Breast epithelium (tissue), 4 donors: ENCODE measurements at places on chromosomes 1 and 21.

DNA sequence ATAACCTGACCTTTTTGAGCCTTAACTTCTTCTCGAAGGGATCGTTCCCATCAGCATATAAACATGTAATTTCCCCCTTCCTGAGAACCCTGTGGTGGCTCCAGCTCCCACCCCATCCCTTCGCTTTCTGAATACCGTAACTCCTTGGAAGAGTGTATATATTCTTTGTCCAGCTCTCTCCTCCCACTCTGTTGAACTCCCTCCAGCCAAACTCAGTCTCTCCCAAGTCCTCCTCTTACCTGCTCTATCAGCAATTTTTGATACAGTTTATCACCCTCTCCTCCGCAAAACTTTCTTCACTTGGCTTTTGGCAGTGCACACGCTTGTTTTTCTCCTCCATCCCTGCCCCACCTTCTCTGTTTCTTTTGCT lies 109.9 kb upstream of the SLC25A33 start:
- no peak for DNase-seq

- DNase-seq, result no peak
Observed at GRCh38 chr1:26154750-26155149, 4.1 kb upstream of the FAM110D start.

DNA sequence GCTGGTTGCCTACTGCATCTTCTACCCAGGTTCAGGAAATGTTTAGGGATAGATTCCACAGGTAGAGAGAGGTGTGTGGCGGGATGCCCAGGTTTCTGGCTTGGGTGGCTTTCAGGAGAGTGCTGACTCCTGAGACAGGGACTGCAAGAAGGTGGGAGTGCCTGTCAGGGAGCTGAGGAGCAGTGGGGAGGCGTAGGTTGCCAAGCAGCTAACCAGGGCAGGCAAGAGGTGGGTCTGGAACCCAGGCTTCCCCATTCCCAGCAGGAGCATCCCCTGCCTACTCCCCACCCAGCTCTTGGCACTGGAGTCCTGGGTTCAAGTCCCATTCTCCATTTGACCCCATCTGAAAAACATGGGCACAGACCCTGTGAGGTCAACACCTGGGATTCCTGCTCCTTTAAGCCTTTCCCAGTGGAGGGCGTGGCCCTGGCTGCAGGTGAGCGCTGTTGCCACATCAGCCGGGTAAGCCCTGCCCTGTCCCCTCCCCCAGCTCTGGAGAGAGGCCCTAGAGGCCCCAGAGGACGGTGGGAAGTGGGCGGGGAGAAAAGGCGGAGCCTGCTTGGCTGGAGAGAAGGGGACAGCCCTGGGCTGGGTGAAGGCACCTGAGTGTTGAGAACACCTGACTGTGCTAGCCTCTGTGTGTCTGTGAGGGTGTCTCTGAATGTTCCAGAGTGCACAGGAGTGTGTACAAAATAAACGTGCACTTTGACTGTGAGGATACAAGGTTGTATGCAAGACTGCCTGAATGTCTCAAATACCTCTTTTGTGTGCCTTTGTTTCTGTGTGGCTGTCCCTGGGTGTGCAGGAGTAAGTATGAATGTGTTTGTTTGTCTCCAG lies 14.0 kb upstream of the SYNC start:
- peak; percentile 96 for DNase-seq

DNA sequence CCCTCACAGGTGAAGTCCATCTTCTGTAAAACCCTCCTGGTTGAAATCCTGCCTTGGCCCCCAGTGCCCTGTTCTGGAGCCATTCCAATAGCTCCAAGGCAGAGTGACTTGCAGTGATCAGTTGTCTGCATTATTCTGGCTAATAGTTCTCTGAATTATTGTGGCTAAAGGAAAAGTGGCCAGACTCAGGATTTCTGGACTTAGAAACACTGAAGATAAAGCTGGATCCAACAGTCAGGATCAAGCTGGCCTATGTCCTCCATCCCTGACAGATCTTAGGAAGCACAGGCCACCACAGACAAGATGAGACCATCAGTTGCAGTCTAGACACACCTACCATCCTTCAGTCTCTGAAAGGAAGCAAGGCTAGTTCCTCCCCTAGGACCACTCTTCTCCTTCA lies 801 bp upstream of the C2CD4D start:
- no peak for DNase-seq

DNA sequence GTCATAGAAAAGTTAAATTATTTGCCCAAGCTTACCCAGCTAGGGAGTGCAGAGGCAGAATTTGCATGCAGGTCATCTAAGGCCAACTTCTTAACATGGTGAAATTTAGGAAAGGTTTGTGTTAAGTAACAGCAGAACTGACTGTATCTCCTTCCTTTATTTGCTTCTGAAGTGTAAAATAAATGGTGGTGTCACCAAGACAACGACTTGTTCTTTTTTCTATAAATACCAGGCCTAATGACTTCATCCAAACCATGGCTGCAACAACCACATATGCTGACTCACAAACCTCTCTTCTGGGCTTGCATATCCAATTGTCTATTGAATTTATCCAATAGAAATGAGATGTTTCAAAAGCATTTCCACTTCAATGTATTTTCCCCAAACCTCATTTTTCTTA lies 19.1 kb downstream of the COL24A1 start:
- DNase-seq, result no peak

DNA sequence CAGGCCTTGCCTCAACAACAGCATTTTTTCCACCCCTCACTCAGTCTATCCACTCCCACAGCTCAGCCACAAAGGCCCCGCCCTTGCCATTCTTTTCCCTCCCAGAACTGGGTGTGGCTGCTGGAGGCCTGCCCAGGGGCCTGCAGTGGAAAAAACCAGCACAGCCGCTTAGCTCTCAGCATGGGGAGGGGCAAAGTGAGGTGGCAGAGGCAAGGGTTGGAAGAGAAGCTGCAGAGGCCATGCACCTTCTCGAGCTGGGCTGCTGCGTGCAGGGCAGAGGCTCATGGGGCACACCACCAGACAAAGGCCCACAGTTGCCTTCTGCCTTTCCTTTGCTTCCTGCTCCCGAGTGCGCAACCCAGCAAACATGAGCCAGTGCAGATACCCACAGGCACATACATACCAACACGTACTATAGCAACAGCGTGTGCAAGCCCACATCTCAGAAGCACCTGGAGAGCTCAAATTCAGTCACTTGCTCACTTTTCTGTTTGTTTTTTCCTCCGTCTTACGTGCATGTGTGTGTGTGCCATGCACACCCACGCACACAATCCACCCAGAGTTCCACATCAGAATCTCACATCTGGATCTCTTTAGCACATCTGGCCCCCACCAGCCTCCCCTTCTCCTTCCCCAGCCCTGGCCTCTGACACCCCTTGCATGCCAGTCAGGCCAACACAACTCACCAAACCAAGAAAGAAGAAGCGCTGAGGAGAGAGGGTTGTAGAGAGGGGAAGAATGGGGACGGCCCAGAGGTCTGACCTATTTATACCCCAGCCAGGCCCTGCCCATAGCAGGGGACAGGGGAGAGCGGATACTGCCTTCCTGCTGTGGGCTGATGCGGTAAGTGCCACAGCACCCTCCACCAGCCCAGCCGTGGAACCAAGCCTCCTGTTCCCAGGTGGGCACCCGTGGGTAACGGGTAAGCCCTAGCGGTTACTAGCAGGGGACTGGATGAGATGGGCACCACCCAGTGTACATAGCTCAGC lies at the start of gene S100A4:
Gene S100A4 (minus strand): TSS at position 740 of the 989 bp plus-strand sequence. CDS start 1,012 bp downstream, outside the sequence.
- peak; percentile 92 for DNase-seq

DNA sequence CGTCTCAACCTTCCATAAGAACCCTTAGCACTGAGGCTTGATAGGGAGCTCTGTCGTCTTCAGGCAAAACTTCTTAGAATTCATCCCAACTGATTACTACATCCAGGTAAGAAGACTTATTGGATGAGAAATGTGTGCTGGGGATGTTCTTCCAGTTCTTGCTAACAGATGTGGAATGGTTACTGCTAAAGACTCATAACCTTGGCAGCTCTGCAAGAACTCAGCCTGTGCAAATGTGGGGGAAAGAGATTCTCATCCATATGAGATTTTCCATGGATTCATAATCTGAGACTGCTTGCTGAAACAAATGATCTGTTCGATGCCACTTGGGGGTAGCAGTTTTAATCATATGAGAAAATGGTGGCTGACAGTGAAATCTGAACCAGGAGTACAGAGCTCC lies 48.2 kb downstream of the NTPCR start:
- DNase-seq, result no peak

GRCh38 chr1:12249181-12249580 lies 19.4 kb downstream of the VPS13D start:
- DNase-seq, result no peak

GRCh38 chr1:1873186-1873585 lies 17.7 kb downstream of the GNB1 start:
- no peak for DNase-seq

DNA sequence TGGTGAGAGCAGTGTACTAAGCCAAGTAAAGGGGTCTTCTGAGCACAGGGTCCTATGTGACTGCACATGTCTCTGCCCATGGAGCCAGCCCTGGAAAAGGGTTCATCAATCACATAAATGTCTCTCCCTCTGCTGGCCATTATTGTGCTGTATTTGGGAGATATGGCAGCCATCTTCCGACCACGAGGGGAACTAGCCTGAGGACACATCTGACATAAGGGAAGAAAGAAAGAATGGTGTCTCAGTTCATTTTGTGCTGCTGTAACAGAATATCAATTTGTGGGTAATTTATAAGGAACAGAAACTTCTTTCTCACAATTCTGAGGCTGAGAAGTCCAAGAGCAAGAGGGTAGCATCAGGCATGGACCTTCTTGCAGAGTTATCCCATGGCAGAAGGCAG lies 55.1 kb upstream of the GJA5 start:
- DNase-seq, result no peak

DNA sequence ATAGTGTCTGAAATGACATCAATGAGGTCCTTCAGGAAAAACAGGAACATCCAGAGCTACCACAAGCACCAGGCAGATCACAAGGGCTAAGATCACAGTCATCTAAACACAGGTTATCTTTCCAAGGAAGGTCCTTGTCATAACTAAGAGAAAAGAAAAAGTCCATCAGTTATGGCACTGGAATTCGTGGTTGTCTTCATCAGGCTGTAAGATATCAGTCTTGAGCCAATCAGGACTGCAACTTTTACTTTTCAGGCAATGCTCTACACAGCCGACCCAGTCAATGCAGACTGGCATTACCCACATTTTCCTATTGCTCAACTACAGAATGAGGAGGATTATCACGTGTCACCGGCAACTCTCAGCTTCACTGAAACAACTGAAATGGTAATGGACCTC lies 26.4 kb downstream of the SORT1 start:
- DNase-seq, result no peak

DNA sequence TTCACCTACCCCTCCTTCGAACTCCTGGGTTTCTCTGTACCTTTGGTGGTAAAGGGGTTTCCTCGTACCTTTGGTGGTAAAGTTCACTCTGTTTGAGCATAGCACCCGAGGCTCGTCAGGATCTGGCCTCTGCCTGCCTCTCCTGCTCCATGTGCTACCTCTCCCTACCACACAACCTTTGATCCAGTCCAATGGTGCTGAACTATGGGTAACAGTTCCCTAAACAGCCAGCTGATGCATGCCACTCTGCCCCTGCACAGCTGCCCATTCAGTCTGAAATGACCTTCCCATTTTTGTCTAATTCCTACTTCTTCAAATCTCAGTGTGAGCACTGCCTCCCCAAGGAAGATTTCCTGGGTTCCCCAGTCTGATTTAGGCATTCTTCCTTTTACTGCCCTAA lies 14.0 kb downstream of the OVAAL start:
- DNase-seq, result no peak

GRCh38 chr1:226417350-226417749 lies 9.5 kb upstream of the PARP1 start:
- DNase-seq, result no peak

DNA sequence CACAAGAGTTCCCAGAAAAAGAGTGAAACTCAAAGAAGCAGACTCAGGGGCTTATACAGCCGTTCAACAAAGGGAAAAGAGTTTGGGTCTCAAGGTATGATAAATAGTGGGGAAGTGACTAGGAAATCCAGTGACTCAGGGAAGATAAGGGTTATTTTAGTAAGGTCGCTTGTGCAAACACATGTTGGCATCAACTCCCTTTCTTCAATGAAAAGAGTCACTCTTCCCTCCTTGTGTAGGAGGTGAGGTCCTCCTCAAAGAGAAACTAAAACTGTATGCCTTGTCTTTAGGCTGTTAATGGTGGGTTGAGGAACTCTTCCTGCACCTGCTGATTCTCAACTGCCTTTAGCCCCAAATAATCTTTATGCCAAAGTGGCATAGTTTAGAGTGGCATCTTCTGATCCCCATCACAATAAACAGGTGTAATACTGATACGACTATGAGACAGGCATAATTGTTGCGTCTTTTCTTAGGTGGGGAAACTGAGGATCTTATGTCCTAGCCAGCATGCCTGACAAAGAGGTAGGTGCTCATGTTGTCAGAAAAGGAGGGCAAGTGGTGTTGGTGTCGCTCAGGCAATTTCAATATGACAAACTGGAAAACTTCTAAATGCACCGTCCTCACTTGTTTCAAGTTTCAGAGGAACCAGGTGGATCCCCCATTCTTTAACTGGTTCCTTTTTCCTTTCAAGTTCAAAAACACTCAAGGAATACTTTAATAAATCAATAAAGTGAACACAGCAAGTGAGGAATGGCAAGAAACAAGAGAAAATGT lies 294.1 kb upstream of the RUNX1 start:
- no peak for DNase-seq

DNA sequence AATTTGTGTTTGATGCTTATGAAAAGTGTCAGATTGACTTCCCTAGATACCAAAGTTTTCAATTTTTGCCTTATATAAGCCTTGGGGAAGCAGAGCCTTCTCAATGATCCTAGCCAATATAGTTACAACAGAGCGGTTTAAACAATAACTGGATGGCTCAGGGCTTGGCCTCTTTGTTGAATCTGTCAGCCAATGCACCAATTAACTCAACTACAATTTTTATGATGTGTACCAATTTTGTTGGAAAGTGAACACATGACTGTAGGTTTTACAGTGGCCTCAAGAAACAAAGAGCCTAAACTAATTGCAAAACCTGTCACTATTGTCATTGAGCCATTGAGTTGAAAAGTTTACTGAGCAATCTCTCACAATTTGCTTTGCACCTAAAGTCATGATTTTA lies 71.6 kb upstream of the RGS18 start:
- no peak for DNase-seq

GRCh38 chr1:161440312-161440894 lies 64.9 kb upstream of the FCGR2A start:
- DNase-seq, result no peak

- DNase-seq, result no peak
Observed at GRCh38 chr1:37127254-37127748, 93.0 kb upstream of the GRIK3 start.
